HuH-7 (cell line): ENCODE measurements at places on chromosomes 1 and 21.
A peak's percentile ranks its signal among the peaks of the same experiment; 100 is the strongest.

GRCh38 chr1:6745073-6745472 lies 40.2 kb upstream of the CAMTA1 start:
- DNase-seq, result no peak

DNA sequence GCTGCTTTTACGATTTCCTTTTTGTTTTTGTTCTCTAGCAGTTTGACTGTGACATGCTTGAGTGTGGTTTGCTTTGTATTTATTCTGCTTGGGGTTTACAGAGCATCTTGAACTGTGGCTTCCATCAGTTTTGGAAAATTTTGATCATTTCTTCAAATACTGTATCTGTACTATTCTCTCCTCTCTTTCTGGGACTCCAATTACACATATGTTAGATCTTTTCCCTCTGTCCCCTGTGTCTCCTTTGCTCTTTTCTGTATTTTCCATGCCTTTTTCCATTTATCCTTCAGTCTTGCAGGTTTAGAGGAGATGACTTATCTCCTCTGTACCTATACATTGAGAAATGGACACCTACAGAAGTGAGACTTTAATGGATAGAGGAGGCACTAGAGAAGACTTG lies 31.7 kb downstream of the COQ8A start:
- no peak for DNase-seq

DNA sequence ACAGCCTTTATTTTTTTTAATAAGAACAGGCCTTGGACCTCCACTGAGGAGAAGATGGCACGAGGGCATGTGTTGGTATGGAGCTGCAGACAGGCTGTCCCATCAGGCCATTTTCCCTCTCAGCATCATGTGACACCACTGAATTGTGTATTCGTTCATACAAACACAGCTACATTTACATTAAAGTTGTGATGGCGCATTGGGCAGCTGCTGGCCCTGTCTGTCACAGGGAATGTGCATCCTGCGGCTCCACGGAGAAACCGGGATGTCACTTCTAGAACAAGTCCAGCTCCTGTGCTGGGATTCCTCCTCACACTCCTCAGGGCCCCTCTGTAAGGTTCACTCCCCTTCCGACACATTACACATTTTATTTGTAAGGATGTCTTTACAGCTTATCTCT lies 147.6 kb upstream of the TNR start:
- DNase-seq, result no peak

- DNase-seq, result peak; percentile 48
Measured at GRCh38 chr1:27934818-27935549, at the start of gene SMPDL3B. Gene SMPDL3B (plus strand): TSS chr1:27935000. CDS start chr1:27935184, 184 bp downstream.

DNA sequence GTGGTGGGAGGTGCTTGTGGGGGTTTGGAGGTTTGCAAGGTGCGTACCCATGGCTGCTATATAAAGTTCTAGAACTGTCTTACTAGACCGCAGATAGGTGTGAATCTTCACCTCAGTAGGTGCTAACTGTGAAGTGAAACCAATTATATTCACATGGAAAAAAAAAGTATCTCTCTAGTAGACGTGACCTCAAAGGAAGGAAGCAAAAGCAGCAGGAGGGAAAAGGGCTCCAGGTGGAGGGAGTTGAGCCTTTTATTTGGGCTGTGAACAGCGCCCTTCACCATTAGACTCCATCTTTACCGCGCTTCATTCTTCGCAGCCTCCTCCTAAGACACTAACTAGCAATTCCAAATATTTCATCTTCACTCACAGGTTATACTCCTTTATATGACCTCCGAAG lies 129.8 kb downstream of the TBX19 start:
- DNase-seq, result no peak
